Dermis microvascular lymphatic vessel endothelial cell (primary cell): ENCODE measurements at places on chromosomes 1 and 21. TPM values are rescaled to one million over a fixed set of nuclear protein-coding genes. Genes with fewer than 3 reads are reported as not detected.

DNA sequence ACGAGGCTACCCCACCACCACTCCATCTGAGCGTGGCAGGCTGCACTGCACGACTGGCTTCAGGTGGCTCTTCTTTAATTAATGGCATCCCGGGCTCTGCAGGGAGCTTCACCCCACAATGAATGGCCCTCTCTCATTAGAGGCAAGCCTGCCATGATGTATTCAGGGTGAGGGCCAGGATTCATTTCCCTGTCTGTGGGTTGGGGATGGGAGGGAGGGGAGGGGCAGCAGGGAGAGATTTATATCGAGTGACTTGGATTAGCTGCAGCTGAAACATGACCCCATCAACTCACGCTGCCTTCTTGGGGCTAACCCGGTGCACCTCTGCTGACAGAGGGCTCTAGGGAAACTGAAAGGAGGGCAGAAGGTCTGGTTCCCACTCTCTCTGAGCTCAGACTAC is 54.2 kb downstream of the ERI3 start:
- no peak for DNase-seq

The FAM43B gene
- total RNA-seq: under 0.01 TPM in 1 of 2 replicates, not detected in the other

DNA sequence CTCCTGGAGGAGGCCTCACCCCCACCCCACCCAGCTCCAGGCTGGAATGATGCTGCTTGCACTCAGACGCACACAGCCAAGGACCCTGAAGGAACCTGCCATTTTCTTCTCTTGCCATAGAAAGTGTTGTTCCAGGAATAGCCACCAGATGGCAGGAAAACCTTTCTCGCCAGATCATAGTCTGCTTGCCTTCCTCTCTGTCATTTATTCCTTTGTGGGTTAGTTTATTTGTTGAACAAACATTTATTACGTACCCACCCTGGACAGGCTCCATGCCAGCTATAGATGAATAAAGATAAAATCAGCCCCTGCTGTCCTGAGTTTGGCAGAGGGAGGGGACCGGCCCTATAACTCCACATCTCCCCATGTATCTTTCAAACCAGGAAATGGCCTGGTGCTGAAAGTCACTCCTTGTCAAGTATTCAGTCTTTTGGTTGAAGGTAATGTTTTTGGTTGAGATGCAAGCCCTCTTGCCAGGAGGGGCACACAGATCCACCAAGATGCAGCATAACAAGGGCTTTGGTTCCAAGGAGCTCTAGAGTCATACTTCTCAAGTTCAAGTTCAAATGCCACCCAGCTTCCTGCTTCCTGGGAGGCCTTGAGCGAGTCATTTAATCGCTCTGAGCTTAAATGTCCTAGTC is 7.0 kb upstream of the KCNC4 start:
- DNase-seq: peak; percentile 61

The HSF2BP gene
- total RNA-seq: 0.26 and 0.38 TPM in 2 replicates

The NUDT4B gene
- 11.9 and 20.7 TPM in 2 replicates for total RNA-seq

- no peak for DNase-seq
Observed at GRCh38 chr1:209335178-209335577, 248.3 kb upstream of the CAMK1G start.

DNA sequence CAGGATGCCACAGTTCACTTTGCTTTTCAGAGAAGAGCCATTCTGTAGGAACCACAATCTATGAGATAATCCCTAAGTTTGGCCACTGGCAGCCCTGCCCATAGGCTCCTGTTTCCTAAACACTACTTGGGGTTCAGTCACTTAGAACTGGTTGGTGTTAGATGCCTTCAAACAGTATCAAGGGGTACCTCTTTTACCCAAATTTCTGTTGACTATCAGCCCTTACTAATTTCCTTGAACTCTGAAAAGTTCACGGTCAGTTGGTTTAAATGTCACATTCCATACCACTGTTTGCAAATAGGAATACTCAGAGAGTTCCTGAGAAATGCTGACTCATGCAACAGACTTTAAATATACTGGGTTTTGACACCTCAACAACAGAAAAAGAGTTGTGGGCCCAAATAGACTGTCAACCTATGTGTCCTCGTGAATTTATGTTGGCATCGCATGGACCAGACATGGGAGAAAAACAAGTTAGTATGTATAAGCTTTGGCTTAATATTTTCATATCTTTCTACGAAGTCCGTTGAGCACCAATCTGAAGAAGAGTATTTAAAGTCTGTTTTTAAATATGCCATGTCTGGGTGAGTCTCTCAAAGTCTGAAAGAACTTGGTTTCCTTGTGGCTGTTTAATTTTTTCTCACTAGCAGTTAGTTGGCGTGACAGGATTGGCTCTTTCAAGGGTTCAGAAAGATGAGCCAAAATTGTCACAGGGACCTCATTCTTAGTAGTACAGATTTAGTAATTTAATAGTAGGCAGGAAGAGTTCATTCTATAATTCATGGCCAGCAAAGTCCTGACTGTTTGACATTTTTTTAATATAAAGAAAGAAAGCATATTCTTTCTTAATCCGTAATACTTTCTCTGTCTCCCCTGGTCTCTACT is 56.5 kb upstream of the ZNF326 start:
- DNase-seq: no peak
